GM06990 (cell line): ENCODE measurements at places on chromosomes 13 and 19.

DNA sequence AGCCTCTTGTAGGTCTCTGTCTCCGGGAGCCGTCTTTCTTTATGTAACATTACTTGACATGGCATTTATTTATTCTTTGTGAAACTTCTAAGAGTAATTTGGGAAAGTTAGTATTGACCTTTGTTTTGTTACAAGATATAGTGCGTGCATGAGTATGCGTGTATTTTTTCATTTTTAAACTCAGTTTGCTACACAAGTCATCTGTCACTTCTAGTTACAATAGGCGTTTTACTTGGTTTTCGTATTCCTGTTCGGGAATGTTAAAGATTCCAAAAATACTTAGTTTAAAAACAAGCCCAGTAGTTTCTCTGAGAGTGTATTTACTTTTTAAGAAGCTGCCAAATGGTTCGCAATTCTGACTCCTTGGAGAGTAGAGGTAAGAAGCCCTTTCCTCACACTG is 3.2 kb downstream of the PDS5B start:
- DNase-seq = no peak

GRCh38 chr19:40740747-40741146 is 9.5 kb downstream of the ACTMAP start:
- no peak for DNase-seq

- DNase-seq = no peak
These were observed 247.9 kb downstream of the DACH1 start for GRCh38 chr13:71619096-71619495.

GRCh38 chr13:111866731-111867245 is 200.2 kb upstream of the SOX1 start:
- DNase-seq = no peak

- DNase-seq = no peak
These were observed 825 bp downstream of the GMIP start for GRCh38 chr19:19642506-19643157.
